ENCODE measurements at places on chromosomes 6 and 20.

GRCh38 chr6:115634131-115634530 is 426.6 kb downstream of the FRK start:
- DNase-seq = no peak

- DNase-seq = no peak
Observed at GRCh38 chr6:155341130-155341828, 27.0 kb upstream of the TFB1M start.

DNA sequence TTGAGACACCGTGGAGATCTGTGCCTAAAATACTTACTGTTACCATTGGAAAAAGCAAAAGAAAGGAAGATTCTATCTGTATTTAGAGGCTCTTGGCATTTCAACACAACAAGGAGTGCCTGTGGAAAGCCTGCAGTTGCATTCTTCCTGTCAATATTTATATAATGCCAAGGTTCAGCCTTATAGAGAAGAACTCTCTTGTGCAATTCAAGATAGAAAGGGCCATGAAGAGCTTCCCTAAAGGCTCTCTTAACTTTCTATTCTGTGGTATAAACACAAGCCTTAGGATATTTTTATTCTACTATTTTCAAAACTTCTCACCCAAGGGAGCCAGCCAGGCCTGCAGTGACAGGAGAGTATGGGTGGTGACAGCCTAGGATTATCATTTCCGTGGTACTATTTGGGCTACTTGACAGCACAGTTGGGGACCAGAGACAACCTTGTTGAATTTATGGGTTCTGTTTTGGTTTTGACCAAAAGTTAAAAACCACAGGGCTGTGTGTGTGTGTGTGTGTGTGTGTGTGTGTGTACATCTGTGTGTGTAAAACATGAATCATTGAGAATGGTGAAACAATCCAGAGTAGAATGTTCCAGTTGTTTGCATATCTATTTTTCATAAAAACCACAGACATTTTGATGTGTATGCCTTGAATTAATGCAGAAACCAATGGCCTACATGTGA is 700.9 kb upstream of the SLC35B3 start:
- no peak for DNase-seq

DNA sequence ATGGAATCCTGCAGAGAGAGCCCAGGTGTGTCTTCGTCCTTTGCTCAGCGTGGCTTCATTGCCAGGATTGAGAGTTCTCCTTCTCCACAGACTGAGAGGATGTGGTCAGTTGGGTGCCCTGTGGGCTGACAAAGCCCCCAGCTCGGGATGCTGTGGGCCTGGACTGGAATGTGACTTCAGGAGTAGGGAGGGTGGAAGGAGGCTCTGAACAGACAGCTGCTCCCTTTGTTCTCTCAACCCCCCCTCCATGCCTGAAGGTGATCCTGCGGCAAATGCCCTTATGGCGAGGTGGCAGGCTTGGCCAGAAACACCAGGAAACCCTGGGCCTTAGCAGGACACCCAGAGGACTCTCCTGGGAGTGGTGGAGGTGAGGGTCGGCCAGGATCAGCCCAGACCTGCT is 1.8 kb upstream of the CST5 start:
- no peak for DNase-seq

GRCh38 chr20:3166913-3167342 is 6.4 kb downstream of the LZTS3 start:
- DNase-seq = no peak

DNA sequence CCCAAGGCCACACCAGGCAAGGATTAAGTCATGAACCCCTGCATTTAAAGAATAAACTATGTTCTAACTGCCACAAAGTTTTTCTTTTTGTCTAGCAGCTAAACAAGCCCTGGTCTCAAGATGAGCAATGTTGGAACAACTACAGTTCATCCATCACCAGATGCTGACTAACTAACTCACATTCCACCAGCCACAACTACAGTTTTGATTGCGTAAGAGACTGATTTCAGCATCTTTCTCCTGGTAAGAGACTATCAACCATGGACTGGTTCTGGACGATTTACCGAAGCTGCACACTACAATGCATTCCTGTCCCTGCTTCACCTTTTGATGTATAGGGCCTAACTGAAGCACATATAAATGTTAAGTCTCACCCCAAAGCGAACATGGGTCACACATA is 43.0 kb downstream of the F13A1 start:
- DNase-seq = no peak

DNA sequence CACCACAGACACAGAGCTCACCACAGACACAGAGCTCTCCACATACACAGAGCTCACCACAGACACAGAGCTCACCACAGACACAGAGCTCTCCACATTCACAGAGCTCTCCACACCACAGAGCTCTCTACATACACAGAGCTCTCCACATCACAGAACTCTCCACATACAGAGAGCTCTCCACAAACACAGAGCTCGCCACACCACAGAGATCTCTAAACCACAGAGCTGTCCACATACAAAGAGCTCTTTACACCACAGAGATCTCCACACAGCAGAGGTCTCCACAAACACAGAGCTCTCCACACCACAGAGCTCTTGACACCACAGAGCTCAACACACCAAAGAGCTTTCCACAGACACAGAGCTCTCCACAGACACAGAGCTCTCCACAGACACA is 55.8 kb downstream of the ERMARD start:
- DNase-seq = no peak

DNA sequence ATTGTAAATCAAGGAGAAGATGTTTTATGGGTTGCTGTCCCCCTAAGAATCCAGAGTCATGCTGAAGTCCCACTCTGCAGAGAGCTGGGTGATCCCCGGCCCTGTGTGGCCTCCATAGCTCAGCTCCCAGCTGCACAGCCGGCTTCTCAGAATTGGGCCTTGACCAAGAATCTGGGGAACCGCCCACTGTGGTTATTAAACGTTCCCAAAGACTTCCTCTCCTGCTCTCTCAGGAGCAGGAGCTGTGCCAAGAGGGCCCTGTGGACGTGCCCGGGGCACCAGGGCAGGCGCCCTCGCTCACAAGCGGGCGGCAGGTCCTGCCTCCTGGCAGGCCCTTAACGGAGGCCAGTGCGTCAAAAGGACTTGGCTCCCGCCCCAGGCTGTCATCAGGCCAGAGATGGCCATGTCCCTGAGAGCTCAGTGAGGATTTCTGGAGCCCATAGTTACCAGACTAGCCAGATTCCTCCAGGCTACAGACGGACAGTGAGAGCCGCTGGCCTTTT is 30.4 kb downstream of the ZC3H12D start:
- no peak for DNase-seq

DNA sequence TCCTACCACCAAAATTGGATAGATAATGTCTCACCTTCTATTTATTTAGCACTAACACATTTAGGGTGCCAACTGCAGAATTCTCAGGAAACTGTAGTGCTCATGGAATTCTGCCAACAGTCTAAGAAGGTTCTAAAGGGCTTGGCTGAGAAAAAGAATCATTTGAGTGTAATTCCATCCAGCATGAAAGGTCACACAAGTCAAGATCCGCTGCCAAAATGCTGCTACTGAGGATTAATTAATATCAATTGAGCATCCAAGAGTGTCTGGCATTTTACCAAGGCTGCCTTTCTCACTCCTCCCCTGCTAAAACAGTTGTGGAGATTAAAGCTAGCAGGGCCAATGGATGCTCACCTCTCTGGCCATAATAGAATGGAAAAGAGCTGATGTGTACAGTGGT is 112.7 kb downstream of the FHL5 start:
- DNase-seq = no peak

DNA sequence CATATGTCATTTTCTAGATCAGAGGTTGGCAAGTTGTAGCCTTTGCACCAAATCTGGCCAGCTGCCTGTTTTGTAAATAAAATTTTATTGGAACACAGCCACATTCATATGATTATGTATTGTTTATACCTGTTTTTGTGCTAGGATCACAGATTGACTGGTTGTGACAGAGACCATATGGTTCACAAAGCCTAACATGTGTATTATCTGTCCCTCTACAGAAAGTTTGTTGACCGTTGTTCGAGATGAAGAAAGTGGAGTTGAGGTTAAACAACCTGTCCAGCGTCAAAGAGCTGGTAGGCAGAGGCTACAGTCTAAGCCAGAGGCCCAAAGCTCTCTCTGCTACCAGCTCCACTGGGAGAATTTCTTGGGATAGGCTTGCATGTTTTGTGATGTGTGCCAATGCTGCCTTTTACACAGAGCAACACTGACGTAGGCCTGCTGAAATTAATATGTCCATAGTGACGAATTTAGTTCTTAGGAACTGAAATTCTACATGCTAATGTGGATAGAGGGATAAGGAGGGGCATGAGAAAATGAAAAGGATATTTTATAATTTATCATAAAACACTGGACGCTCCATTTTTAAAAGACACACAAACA is 11.7 kb upstream of the IGF2R start:
- DNase-seq = no peak

DNA sequence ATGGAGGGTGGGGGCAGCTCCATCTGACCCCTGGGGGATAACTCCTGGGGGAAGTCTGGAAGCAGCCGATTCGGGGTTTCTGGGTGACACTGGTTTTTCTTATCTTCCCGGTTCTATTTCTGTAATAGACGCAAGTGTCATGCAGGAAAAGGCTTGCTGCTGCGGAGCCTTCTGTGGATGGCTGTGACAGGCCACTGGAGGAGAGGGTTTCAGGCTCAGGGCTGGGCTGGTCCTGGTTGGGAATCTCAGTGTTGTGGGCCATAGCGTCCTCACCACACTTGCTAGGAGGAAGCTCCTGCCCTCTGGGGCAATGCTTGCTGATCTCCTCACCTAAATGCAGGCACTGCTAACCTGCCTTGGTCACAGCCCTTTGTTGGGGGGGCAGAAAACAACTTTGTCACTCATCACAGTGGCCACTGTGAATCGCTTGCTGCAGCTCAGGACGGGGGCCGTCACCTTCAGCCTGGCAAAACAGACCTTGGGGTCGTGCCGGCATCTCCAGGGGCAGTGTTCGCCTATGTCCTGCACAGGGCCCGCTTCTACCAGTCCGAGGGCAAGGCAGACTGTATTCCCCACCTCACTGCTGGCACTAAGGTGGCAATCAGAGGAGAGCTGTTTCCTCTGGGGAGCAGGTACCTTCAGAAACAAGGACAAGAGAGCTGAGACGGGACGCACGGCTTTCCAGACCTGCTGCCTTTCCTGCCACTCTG is 4.4 kb upstream of the TUBB1 start:
- no peak for DNase-seq

GRCh38 chr20:36491901-36492617 is 49.3 kb upstream of the MYL9 start:
- DNase-seq = no peak

GRCh38 chr6:7674291-7674690 is 51.6 kb upstream of the BMP6 start:
- DNase-seq = no peak

GRCh38 chr20:10788055-10788454 is 114.3 kb upstream of the JAG1 start:
- no peak for DNase-seq

DNA sequence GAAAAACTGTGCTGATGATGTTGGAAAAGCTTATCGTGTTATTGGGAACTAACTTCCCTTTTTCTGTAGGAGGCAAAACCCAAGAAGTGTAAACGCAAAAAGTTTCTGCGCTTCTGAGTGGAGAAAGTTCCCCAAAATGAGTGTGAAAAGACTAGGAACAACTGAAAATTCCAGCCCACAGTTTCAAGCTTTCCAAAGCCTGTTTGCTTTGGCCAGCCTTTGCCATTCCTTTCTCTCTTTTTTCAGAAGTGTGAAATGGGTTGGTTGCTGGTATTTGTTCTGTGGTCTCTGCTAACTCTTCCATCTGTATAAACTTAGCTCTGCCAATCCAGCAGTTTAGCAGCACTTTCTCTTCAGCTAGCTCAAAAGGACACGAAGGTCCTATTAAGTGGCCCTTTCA is 491.3 kb downstream of the MAFB start:
- DNase-seq = no peak

DNA sequence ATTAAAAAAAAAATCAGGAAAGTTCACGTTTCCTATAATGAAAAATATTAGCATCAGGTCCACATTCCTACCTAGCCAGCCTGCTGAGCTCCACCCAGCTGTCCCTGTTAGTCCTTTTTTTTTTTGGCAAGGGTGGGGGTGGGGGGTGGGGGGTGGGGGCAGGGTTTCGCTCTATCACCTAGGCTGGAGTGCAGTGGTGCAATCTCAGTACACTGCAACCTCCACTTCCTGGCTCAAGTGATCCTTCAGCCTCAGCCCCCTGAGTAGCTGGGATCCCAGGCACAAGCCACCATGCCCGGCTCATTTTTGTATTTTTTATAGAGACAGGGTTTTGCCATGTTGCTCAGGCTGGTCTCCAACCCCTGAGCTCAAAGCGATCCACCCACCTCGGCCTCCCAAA is 7.5 kb upstream of the SLC2A10 start:
- no peak for DNase-seq

DNA sequence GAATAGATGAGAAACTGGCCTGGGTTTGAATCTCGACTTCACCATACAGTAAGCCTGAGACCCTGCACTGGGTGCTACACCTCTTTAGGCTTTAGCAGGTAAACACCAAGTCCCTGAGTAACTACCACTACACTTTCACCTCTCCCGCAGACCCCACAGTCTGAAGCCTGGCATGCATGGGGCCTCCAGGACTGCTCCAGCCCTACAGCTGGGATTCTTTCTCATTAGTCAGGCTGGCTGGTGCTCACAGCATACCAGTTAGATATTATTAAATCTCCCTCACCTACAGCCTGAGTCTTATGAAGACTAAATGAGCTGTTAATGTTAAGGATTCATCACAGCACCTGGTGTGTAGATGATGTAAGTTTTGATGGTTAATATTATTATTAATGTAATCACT is 388.7 kb downstream of the ARHGAP18 start:
- DNase-seq = no peak

- DNase-seq = no peak
Observed at GRCh38 chr6:144153971-144154370, 3.7 kb downstream of the STX11 start.

- DNase-seq = no peak
Observed at GRCh38 chr20:47233333-47234188, 122.9 kb downstream of the ZMYND8 start.

- DNase-seq = no peak
Observed at GRCh38 chr6:151992091-151992490, 184.6 kb downstream of the ESR1 start.

DNA sequence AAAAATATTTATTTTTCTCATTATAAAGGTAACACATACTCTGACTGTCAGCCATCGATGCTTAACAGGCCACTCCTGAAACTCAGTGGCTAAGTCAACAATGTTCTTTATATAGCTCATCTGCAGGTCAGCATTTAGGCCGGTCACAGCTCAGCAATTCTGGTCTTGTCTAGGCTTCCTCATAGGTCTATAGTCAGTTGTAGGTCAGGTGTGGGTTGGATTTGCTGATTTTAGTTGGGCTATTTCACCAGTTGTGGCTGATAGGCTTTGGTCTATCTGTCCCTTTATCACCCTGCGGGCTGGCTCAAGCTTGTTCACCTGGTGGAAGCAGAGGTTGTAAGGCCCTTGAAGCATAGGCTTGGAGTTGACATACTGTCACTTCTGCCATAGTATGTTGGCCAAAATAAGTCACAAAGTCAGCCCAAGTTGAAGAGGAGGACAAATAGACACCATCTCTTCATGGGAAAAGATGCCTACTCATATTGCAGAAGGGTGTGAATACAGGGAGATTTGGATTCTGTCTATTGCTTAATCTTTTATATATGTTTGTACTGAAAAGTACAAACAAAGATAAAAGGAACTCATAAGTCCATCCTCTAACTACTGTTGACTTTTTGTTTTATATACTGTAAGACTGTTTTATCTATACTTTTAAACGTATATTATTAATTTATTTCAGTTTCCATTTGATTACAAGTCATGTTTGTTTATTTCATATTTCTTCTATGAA is 75.0 kb downstream of the BCKDHB start:
- DNase-seq = no peak

- DNase-seq = no peak
Observed at GRCh38 chr6:53236241-53236640, 87.6 kb upstream of the GCM1 start.

- no peak for DNase-seq
Observed at GRCh38 chr20:48295966-48296421, 510.7 kb upstream of the SULF2 start.

GRCh38 chr6:85390105-85390728 is 59.7 kb upstream of the NT5E start:
- no peak for DNase-seq
